ENCODE measurements at places on chromosomes 6 and 20.

- DNase-seq = peak; percentile 73
These were observed 2.1 kb upstream of the TMEM151B start for GRCh38 chr6:44268095-44268628.

GRCh38 chr6:164275773-164276172 is 861.3 kb downstream of the QKI start:
- no peak for DNase-seq

GRCh38 chr6:7727946-7728854 is 2.3 kb downstream of the BMP6 start:
- peak; percentile 70 for DNase-seq

DNA sequence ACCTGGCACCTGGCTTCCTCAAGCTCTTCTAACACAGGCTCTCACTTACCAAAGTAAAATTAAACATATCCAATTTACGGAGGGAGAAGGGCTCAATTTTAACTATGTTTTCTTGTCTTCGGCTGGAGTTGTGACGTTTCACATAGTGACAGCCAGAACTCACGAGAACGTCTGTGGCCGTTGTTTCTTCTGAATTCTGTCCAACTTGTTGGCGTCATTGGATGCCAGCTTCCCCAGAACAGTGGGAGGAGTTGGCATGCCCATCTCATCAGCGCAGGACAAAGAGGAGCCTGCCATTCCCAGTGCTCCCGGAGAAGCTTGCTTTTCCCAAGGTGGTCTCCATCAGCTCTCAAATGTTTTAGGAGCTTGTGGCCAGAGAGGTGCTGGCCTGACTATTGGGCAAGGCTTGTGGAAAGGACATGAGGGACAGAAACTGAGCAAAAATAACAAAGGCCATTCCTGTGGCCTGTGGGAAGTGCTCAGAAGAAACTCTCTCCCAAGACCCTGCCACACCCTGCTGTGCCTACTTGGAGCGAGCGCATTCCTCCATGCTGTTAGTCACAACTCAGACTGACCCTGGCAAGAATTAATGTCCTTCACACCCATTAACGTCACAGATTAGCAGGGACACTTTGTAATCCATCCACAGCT is 265.4 kb upstream of the CDH4 start:
- DNase-seq = no peak

- DNase-seq = no peak
These were observed 38.1 kb downstream of the HTR1B start for GRCh38 chr6:77425216-77425615.

- no peak for DNase-seq
These were observed 347.3 kb upstream of the CNR1 start for GRCh38 chr6:88513471-88513870.

DNA sequence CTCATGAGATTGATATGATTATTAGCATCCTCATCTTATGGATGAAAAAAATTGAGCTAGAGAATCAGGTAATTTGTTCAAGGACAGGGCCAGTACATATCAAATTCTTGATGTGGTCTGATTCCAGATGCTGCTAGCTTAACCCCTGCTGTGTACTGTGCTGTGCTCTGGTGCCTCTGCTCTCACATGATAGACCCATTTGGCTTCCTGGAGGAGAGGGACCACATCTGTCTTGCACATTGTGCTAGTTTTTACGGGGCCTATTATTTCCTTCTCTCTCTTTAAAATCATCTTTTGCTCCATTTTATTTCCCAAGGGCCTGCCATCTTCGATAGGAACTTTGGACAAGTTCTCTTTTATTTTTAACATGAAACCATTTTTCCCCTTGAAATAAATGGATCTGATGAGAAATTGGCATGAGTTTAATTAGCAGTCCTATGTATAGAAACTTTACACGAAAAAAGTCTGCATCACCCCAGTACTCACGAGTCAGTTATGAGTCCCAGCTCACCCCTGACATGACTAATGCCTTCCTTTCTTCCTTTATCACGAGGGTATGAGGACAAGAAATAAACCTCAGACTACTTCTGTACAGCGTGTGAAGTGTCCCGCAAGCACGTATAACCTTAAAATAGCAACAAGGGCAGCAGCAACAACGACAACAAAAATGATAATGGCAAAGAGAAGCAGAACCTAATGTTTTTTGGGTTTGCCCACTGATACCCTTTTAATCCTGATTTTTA is 26.5 kb downstream of the CD109 start:
- DNase-seq = peak; percentile 74

GRCh38 chr6:14596410-14596809 is 478.8 kb downstream of the CD83 start:
- DNase-seq = no peak

GRCh38 chr6:68211242-68211795 is 423.8 kb upstream of the ADGRB3 start:
- no peak for DNase-seq

DNA sequence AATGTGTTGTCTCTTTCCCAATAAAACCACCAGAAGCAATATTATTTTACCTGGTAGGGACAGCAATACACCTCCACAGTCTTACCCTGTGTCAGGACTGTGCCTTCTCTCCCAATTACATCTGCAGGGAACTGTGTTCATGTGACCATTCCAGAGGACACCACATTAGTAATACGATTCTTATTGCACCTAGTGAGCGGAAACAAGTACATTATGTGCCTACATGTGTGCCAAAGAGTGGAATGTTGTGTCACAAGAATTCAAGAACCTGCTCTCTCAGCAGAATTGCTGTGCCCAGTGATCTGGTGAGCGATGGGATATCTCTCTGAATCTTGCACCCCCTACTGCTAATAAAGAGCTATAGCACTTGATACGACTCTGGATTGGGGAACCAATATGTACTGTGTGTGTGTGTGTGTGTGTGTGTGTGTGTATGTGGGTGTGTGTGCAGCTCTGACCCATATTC is 57.4 kb upstream of the FOXC1 start:
- peak; percentile 51 for DNase-seq

DNA sequence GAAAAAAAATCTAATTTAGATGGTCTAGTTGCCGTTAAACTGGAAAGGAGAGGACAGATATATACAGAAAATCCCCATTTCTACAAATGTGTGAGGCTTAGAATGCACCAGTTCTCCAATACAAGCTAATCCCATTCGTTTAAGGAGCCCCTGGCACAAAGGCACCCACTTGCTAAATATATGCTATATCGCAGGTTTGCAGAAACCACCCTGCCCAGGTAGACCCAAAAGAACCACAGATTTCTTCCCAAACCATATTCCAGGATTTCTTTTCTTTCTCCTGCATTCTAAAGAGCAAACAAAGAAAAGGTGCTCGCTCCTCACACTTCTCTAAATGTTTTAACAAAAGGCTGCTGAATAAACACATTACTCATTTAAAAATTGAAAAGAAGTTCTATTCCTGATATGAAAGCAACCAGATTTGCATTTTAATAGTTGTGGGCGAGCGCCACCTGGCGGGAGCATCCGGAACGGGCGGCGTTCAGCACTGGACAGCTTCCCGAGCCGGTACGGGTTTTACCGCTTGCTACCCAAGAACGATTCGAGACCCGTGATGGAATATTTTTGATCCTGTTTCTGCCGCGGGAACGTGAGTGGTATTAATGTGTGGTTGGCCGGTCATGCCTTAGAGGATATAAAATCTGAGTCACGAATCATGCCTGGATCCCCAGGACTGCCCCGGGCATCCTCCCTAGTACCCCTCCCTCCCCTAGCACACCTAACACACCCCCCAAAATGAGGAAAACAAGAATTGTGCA is 2.1 kb downstream of the PTPRT start:
- peak; percentile 89 for DNase-seq

GRCh38 chr6:85747666-85748065 is 105.0 kb upstream of the SYNCRIP start:
- peak; percentile 13 for DNase-seq

- no peak for DNase-seq
These were observed 40.9 kb downstream of the PHACTR3 start for GRCh38 chr20:59645271-59645670.

DNA sequence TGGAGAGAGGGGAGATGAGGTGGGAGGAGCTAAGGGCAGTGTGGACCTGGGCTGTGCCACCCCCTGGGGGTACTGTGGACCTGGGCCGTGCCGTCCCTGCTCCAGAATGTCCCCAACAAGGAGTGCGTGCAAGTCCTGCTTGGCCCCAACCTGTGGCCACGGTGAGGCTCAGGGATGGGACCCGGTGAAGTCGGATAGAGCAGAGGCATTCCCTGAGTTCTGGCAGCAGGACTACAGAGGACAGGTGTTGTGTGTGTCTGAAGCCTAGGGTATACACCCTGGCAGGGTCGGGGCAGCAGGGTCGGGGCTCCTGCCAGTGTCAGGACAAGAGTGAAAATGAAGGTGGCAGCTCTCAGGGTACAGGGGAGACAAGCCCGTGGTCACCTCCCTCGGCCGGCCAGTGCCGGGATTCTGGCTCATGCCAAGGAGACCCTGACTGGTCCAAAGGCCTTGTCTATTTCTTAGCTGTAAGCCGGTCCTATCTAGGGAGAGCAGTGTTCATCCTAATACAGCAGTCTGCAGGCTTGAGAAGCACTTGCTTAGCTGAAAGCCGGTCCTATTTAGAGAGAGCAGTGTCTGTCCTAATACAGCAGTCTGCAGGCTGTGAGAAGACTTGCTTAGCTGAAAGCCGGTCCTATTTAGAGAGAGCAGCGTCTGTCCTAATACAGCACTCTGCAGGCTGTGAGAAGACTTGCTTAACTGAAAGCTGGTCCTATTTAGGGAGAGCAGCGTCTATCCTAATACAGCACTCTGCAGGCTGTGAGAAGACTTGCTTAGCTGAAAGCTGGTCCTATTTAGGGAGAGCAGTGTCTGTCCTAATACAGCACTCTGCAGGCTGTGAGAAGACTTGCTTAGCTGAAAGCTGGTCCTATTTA is 95.9 kb downstream of the SMOC2 start:
- DNase-seq = no peak

GRCh38 chr6:143747347-143747842 is 69.6 kb downstream of the PHACTR2 start:
- no peak for DNase-seq

DNA sequence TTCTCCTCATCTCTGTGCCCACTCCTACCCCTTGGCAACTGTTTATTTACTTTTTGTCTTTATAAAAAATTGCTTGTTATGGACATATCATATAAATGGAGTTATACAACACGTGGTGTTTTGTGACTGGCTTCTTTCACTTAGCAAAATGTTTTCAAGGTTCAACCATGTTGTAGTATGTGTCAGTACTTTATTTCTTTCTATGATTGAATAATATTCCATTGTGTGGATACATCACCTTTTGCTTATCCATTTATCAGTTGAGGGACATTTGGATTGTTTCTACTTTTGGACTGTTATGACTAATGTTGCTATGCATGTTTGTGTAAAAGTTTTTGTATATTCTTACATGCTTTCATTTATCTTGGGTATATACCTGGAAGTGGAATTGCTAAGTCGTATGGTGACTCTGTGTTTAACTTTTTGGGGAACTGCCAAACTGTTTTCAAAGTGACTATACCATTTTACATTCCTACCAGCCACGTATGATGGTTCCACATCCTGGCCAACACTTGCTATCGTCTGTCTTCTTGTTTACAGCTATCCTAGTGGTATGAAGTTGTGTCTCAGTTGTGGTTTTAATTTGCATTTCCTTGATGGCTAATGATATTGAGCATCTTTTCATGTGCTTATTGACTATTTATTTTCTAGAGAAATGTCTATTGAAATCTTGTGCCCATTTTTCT is 84.4 kb downstream of the SLX4IP start:
- DNase-seq = no peak

Data from GM03348 (cell line).